Activated T-helper 1 cell treated with Interleukin-2 at 50 U/mL for 16 hours (primary cell): ENCODE measurements at places on chromosomes 13 and 19.

GRCh38 chr13:35882722-35883497 lies 248.3 kb downstream of the DCLK1 start:
- no peak for DNase-seq

- DNase-seq: no peak
Observed at GRCh38 chr13:59476366-59476765, 687.4 kb downstream of the DIAPH3 start.

DNA sequence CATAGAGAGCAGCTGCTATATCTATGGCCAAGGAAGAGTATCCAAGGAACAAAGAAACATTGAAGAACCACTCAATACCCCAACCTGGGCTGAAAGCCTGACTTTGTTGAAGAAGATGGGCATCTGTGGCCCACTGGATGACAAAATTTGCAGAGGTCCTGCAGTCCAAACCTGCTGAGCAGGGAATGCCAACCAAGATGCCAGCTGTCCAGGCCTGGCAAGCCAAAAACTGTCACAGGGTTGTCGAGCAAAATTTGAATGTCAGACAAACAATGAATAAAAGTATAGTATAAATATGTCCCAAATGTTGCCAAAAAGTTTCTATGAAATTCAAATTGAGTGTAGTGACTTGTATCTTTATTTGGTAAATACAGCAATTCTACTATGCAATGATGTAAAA lies 1040.2 kb downstream of the PCDH9 start:
- DNase-seq: no peak

GRCh38 chr13:69288026-69288425 lies 819.6 kb upstream of the ATXN8OS start:
- no peak for DNase-seq

DNA sequence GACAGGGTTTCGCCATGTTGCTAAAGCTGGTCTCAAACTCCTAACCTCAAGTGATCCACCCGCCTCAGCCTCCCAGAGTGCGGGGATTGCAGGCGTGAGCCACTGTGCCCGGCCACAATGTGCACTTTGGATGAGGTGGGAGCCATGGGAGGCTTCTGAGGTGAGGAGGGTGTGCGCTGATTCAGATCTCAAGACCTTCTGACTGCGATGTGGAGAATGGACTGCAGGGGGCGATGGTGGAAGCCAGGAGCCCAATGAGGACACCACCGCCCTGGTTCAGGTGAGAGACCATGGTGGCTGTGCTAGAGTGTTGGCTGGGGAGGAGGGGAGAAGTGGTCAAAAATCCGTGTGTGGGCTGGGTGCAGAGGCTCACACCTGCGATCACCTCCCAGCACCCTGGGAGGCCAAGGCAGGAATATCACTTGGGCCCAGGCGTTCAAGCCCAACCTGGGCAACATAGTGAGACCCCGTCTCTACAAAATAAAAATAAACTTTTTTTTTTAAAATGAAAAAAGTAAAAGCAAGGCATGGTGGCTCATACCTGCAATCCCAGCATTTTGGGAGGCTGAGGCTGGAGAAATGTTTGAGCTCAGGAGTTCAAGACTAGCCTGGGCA lies 5.6 kb downstream of the INAFM1 start:
- no peak for DNase-seq

DNA sequence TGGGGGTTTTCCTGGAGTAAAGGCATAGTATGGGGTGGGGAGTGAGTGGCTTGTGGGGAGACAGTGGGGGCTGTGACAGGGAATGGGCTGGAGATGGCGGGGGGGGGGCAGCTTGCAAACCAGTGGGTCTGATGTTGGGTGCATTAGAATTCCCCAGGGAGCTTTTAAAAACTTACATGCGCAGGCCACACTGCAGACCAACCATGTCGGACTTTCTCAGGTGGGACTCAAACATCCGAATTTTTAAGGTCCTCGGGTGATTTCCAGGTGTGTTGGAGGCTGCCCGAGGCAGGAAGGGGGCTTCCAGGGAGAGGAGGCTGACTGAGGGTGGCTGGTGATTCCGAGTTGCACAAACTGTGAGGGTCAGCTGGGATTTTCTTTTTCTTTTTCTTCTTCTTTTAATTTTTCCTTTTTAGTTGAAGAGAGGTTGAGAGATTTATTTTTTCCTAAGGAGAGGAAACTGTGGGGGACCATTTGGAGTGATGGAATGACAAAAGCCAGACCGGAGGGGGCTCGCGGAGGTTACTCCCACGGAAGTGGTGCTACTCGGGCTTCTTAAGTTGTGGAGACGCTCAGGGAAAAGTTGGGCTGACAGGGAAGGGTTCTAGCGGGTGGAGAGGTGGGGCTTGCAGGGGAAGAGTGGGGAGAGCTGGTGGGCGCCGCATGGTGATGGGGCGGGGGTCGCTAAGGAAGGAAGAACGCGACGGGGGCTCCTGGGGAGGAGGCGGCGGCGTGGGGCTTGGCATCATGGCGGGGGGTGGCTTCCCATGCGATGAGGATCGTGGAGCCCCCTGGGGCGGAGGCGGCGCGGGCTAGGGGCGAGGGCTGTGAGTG lies 997 bp upstream of the CACNG8 start:
- no peak for DNase-seq

DNA sequence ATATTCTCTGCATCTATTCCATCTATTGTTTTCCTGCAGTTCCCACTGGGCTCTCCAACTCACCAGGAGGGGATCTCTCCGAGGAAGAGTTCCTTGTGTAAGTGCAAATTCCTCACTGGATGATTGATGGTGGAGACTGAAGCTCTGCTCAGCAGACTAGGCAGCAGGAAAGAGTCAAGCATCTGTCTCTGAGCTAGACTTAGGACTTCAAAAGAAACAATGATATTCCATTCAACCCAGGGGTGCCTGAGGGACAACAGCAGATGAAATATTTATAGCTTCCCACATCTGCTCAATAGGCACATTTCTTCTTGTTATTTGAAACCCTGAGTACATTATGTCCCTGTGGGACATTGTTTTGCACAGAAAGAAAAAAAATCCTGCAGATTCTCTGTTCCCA lies at the start of the genes OR7A5 and OR7C1:
OR7A5 (minus strand) TSS at position 175 of the 400 bp plus-strand sequence. CDS start 6,944 bp downstream, outside the sequence.
OR7C1 (minus strand) TSS at position 175 of the 400 bp plus-strand sequence. CDS start 35,049 bp downstream, outside the sequence.
- DNase-seq: no peak

GRCh38 chr13:81487151-81487550 lies 1146.2 kb upstream of the SPRY2 start:
- no peak for DNase-seq

GRCh38 chr19:13154241-13154778 lies 4.1 kb downstream of the IER2 start:
- DNase-seq: no peak

- DNase-seq: peak; percentile 20
Observed at GRCh38 chr19:5170329-5170745, 170.3 kb downstream of the PTPRS start.

DNA sequence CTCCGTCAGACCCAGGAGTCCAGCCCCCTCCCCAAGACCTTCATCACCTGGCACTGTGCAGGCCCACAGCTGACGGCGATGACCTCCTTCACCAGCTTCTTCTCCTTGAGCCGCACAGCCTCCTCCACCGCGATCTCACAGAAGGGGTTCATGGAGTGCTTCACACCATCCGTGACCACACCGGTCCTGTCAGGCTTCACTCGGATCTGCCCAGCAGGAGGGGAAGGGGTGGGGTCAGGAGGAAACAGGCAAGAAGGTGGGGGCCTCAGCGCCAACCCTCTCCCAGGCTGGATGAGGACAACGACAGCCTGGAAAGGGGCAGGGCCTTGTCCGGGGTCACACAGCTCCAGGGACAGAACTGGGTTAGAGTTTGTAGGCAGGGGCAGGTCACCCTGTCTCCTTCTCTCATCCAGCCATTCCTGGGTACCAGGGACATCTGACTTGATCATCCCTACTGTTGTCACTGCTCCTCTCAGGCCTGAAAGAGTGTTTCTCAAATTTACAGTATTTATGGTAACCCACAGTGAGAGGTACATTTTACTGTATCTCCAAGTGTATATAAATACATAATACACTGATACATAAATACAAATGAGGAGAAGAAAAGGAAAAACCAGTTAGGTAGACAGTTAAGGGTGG lies 12.0 kb downstream of the ETFB start:
- no peak for DNase-seq

DNA sequence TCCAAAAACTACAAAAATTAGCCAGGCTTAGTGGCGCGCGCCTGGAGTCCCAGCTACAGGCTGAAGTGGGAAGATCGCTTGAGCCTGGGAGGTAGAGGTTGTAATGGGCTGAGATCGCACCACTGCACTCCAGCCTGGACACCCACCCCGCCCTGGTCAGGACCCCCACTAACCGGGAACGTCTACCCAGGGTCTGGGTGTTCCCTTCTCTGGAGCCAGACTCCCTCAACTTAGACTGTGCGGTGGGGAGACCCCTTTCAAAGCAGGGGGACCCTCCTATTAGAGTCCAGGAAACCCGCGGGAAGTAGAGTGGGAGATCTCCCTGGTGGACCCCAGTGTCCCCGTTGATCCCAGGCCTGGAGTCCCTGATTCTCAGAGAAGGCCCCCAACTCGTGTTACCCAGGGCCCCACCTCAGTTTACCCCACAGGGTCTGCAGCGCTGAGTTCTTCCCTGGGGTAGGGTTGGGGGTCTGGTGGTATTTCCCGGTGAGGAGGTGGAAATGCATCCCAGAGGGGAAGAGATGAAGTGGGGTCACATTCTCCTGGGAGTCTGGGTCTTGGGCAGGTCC lies 6.1 kb upstream of the ARRDC2 start:
- no peak for DNase-seq

DNA sequence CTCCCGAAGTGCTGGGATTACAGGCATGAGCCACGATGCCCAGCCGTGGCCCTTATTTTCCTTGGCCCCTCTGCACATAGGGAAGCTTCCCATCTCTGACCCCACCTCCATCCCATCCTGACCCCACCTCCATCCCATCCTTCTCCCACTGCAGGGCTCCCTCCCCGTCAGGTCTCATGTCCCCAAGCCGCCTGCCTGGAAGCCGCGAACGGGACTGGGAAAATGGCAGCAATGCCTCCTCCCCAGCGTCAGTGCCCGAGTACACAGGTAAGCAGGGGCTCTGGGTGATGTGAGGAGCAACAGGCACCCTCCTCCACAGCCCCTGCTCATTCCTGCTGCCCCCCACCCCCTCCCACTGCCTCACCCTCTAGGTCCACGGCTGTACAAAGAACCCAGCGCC lies 12.2 kb downstream of the XAB2 start:
- DNase-seq: no peak

DNA sequence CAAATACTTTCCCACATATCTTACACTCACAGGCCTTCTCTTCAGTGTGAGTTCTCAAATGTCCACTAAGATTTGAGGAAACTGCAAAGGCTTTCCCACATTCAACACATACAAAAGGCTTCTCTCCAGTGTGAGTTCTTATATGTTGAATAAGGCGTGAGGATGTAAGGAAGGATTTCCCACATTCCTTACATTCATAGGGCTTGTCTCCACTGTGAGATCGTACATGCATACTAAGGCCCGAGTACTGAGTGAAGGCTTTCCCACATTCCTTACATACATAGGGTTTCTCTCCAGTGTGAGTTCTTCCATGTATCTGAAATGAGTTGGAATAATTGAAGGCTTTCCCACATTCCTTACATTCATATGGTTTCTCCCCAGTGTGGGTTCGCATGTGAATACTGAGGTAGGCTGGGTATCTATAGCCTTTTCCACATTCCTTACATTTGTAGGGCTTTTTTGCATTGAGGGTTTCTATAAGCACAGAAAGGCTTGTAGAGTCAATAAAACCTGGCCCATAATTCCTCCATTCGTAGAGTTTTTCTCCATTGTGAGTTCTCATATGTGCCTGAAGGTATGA lies 9.6 kb downstream of the ZNF426 start:
- DNase-seq: no peak

DNA sequence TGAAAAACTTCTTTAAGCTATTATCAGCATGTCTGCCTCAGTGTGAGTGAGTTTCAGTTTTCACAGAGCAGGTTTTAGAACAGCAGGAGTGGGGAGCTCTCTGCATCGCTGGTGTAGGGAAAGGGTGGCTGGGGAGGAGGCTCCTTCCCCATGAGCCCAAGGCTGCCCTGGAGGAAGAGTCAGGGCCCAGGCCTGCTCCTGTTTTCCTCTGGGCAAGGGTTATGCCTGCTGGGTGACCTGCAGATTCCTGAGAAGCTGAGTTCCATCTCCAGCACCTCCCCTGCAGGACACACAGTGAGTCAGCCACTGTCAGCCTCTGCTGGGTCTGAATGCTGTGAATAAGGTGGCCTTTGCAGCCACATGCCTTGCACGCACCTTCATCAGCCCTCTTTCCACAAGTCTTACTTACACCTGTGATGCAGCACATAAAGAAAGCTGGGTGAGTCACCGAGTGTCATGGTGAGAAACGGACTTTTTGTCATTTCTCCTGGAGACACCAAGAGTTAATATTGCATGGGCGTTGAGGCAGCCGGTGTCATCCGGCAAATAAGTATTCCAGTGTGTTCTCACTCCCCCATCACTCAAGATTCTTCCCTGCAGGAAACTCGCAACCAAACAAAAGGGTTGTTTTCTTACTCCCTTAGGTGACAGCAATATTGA lies 186.4 kb upstream of the KL start:
- DNase-seq: no peak

DNA sequence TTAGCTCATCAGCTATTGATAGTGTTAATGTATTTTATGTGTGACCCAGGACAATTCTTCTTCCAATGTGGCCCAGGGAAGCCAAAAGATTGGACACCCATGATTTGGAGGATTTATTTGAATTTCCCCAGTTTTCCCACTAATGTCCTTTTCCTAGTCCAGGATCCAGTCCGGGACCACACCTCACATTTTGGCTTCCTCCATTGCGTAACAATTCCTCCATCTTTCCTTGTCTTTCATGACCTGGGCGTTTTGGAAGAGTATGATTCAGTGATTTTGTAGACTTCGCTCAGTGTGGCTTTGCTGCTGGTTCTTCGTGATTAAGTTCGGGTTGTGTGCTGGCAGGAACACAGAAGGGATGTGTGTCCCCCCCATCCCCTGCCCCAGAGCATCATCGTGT lies 3.3 kb upstream of the ATP4A start:
- DNase-seq: no peak

- no peak for DNase-seq
Observed at GRCh38 chr13:96816874-96817273, 177.4 kb downstream of the OXGR1 start.

GRCh38 chr13:26486550-26486949 lies 70.9 kb upstream of the WASF3 start:
- DNase-seq: no peak

- DNase-seq: no peak
Observed at GRCh38 chr19:5321851-5322681, 18.5 kb downstream of the PTPRS start.

DNA sequence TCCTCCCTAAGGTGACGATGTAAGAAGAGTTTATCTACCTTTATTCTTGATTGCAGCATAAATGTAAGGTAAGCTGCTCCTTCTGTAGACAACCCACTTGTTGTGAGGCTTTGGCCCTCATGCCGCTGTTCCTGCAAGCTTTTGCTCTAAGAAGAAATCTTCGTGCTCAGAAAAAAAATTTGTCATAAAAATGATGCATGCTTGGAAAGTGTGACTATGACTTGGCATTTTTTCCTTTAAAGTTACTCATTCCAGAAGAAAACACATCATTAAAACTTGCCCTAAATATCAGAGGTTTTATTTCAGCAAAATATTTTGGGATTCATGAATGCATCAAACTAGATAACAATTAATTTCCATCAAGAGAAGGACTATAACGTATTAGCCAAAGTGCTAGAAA lies 39.8 kb downstream of the KCTD12 start:
- no peak for DNase-seq
